ENCODE measurements at places on chromosomes 4 and X.

DNA sequence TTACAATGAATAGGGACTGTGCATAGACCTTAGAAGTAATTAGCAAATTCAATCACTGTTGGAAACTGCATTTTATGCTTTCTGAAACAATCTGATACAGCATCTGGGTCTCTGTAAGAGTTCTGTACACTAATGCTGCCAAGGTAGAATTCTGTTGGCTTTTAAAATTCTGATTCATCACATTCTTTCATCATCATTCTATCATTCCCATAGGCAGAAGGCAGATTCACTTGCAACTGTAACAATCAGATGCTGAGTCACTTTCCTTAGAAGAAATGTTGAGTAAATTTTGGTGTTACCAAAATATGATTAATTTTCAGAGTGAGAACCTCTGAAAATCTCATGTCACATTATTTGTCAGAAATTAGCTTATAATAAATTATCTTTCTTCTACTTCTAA lies 267.2 kb downstream of the MAPK10 start:
- DNase-seq: no peak

GRCh38 chr4:52037689-52038102 lies 403 bp downstream of the SGCB start:
- DNase-seq: no peak

DNA sequence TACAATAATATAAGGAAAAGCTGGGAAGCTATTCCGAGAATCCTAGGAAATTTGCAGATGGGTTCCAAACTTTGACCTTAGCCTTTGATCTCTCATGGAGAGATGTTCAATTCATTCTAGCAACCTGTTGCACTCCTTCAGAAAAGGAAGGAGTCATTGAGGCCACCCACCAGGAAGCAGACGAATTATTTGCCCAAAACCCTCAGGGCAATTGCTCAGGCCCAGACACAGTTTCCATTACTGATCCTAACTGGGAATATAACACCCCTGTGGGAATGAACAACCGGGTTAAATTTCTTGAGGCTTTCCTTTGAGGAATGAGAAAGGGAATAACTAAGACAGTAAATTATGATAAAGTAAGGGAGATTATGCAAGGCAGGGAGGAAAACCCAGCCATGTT lies 13.5 kb upstream of the ZNF280C start:
- DNase-seq: no peak

GRCh38 chr4:82639971-82640370 lies 78.2 kb upstream of the TMEM150C start:
- DNase-seq: no peak

DNA sequence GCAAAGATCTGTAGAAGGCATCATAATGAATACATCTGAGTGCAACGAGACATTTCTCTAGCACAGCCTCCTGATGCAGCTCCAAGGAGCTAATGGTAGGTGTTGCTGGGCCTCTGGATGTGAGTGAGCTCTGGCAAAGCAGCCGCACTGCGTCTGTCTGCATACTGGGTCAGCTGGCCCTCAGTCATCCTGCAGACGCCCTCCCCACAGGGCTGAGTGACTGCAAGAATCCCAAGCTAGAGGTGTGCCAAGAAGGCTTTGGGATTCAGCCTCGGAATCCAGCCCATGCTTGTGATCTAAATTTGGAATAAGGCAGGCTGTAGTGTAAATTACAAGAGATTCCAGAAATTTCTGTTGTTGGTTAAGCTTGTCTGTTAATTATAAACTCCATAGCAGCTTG lies 18.5 kb downstream of the HERC3 start:
- no peak for DNase-seq

DNA sequence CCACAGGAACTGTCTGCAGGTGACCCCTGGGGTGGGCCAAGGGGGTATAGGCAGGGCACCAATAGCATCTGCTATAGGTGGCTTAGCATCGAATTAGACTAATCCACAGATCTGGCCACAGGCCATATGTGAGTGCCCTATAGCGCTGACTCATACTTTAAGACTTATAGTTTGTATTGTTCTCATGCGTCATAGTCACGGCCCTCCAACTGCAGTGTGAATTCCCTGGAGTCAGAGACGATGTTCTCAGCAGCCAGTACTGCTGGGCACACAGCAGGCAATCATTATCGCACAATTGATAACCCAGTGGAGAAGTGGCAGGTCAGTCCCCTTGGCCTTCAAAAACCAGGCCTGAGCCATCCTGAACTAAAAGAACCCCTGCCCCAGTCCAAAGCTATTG lies 58.1 kb downstream of the ADGRG2 start:
- no peak for DNase-seq

GRCh38 chr4:112752061-112752460 lies 115.1 kb downstream of the LARP7 start:
- no peak for DNase-seq

DNA sequence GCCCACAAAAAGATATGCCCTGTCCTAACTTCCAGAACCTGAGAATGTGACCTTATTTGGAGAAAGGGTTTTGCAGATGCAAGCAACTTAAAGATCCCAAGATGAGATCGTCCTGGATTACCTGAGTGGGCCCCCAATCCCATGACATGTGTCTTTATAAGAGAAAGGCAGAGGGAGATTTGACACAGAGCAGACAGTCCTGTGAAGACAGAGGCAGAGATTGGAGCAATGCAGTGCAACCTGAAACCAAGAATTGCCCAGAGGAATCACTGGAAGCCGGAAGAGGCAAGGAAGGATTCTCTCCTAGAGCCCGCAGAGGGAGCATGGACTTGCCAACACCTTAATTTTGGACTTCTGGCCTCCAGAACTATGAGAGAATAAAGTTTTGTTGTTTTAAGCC lies 171.5 kb downstream of the SMIM20 start:
- no peak for DNase-seq

DNA sequence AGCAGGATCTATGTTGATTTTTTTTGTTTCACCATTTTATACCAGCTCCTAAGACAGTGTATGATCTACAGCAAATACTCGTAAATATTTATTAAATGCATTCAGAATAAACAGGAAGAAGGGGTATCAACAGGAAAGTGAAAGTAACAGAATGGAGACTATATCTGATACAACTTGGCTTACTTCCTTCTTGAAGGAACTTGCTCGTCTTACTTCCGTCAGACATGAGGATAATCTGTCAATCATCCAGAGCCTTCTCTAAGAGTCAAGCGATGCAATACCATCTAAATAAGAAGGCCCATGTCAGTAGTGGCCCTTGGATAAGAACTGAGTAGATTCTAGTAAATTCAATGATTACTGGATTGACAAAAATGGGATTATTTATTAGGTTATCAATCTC lies 84.2 kb downstream of the CAMK2D start:
- DNase-seq: no peak

GRCh38 chr4:89586864-89587263 lies 250.1 kb downstream of the SNCA start:
- no peak for DNase-seq

DNA sequence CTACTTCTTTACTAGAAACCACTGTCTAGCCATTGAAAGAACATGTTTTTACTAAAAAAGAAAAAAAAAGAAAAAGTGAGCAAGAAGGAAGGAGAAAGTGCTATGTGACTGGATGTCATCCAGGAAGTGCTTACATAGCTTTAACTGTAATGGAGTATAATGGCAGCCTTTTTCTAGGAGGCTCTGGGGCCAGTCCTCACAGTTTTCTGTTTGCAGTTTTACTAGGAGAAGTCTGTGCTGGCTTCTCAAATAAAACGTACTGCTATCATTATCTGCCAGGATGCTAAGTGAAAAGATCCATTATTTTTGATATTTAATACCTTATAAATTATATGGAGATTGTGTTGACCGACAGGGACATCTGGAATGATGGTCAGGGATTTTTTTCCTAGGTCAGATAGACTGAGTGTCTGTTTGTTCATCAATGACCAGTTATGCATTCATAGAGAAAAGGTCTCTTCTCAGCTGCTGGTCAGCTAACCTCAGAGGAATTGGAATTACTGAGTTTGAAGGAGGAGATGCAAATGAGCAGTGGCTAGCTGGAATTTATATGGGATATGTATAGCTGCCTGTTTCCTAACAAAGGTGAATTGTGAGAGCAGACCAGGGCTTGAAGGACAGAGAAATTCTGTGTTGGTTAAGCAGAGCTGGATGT lies 21.7 kb downstream of the LPAR4 start:
- no peak for DNase-seq

DNA sequence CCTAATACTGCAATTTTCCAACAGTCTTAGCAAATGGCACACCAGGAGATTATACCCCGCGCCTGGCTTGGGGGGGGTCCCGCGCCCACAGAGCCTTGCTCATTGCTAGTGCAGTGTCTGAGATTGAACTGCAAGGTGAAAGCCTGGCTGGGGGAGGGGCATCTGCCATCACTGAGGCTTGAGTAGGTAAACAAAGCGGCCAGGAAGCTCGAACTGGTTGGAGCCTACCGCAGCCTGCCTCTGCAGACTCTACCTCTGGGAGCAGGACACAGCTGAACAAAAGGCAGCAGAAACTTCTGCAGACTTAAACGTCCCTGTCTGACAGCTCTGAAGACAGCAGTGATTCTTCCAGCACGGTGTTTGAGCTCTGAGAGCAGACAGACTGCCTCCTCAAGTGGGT lies 172.8 kb upstream of the NAP1L5 start:
- no peak for DNase-seq

DNA sequence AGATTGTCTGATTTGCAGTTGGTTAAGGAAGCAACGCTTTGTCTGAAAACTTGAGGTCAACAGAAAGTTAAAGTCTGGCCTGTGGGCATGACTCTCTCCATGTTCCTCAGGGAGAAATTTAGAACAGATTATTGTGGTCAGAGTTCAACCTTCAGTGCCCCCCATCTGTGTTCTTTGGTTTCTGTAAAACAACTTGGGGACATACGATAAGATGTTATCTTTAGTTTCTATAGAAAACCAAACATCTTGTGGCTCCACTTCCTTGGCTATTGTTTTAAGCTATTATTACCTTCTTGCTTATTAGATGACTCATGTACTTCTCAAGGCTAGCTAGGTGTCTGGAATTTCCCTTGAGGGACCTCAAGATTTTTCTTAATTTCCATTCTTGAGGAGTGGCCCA lies 507.7 kb downstream of the PDHA2 start:
- DNase-seq: no peak

DNA sequence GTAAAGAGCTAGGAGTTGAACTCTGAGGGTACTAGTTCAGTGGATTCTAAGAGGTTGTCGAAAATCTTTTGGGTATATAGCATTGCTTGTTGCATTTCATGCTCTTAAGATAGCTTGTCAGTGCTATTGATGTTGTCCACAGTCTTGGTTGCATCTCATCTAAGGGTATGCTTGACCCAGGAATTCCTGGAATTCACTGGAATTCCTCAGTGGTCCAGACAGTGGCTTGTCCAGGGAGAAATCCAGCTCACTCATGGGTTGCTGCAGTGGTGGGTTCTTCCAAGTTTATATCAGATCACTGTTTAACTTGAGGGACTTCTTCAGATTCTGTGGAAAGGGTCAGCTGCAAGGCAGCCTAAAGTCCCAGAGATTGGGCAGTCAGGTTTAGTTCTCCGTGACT lies 29.8 kb upstream of the SMARCAD1 start:
- DNase-seq: no peak

DNA sequence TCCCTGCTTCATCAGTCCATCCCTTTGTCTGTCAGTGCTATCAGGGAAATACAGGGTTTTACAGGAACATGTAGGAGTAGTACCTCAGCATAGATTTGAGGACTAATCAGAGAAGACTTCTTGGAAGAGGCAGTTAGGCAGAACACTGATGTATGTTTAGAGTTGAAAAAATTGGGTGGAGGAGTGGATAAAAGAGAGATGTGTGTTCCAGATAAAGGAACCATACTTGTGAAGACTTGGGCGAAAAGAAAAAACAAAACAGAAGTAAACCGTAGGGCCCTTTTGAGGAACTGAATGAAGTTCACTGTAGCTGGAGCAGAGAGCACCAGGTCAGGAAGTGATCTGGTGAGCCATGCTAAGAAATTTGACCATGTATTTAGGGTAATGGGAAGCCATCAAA lies 32.3 kb downstream of the AFF1 start:
- no peak for DNase-seq

- DNase-seq: no peak
Measured at GRCh38 chr4:107255114-107255513, 219.0 kb upstream of the DKK2 start.

- DNase-seq: no peak
Measured at GRCh38 chr4:111573386-111573785, 571.9 kb upstream of the FAM241A start.

GRCh38 chrX:46683048-46683447 lies 75.9 kb downstream of the SLC9A7 start:
- no peak for DNase-seq

GRCh38 chr4:17260166-17260907 lies 251.6 kb downstream of the QDPR start:
- no peak for DNase-seq

- DNase-seq: no peak
Measured at GRCh38 chr4:148103597-148104355, 338.4 kb downstream of the NR3C2 start.

- DNase-seq: no peak
Measured at GRCh38 chr4:107989162-107989536, 540 bp upstream of the HADH start.

- no peak for DNase-seq
Measured at GRCh38 chr4:17930256-17930655, 91.3 kb downstream of the LCORL start.

GRCh38 chrX:110087485-110088356 lies 84.8 kb downstream of the TMEM164 start:
- DNase-seq: no peak

DNA sequence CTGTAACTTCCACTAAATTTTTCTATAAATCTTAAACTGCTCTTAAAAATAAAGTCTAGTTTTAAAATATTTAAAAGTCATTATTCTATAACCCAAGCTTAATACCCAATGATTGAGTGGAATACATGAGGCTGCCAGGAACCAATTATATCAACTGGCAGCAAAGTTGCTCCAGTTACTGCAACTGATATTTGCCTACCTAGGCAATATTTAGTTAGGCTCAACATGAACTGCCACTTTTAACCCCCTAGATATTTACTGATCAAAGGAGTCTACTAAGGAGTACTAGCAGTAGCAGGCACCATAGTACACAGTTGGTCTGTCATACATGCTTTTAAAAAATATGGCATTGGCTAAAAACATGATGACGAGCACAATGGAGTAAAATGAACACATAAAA lies 29.9 kb upstream of the RADX start:
- no peak for DNase-seq

GRCh38 chr4:21290562-21290961 lies 590.3 kb downstream of the PACRGL start:
- DNase-seq: no peak

GRCh38 chr4:112403101-112403945 lies 106.2 kb downstream of the ALPK1 start:
- no peak for DNase-seq

- no peak for DNase-seq
Measured at GRCh38 chr4:170610434-170610833, 520.7 kb upstream of the AADAT start.

DNA sequence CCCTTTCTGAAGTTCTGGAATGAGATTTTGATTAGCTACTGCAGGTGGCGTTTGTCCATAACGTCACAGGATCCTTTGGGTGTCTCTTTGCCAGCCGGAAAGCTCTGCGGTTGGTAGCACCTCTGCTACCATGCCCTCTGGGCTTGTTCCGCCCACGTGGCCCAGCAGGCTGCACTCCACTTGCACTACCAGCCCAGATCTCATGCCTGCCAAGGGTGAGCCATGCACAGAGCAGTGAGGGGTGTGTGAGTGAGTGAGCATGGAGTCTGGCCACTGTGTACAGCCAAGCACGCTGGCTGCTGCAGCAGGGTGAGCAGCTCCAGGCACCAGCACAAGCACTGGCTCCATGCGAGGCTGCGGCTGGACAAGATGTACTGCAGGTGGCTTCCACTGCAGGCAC lies 6.6 kb upstream of the HNRNPD start:
- no peak for DNase-seq

- DNase-seq: no peak
Measured at GRCh38 chrX:49250066-49250465, 14.4 kb downstream of the FOXP3 start.

GRCh38 chr4:118287711-118288451 lies 64.9 kb downstream of the PRSS12 start:
- no peak for DNase-seq
